Fibroblast of the aortic adventitia (primary cell): ENCODE measurements at places on chromosomes 1 and 21. TPM values are rescaled to one million over a fixed set of nuclear protein-coding genes. Genes with fewer than 3 reads are reported as not detected.

GRCh38 chr21:33036430-33037162 lies 10.9 kb downstream of the OLIG2 start:
- peak; percentile 58 for DNase-seq

- DNase-seq, result peak; percentile 36
These were observed at the start of gene NCF2 for GRCh38 chr1:183590244-183591191. TSS of gene NCF2 (minus strand) at chr1:183590459. CDS start at chr1:183590329, 130 bp downstream.

DNA sequence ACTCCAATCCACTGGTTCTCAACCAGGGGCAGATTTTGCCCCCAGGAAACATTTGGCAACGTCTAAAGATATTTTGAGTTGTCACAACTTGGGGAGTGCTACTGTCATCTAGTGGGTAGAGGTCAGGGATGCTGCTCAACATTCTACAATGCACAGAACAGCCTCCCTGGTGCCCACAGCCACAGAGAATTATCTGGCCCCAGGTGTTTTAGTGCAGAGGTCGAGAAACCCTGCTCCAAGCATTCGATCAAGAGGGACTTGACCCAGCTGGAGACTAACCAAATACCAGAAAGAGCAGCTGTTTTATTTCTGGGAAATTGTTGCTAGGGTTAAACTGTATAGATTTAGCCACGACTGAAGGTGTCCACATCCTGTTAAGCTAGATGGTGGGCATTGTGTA lies 19.2 kb downstream of the CD247 start:
- DNase-seq, result no peak

DNA sequence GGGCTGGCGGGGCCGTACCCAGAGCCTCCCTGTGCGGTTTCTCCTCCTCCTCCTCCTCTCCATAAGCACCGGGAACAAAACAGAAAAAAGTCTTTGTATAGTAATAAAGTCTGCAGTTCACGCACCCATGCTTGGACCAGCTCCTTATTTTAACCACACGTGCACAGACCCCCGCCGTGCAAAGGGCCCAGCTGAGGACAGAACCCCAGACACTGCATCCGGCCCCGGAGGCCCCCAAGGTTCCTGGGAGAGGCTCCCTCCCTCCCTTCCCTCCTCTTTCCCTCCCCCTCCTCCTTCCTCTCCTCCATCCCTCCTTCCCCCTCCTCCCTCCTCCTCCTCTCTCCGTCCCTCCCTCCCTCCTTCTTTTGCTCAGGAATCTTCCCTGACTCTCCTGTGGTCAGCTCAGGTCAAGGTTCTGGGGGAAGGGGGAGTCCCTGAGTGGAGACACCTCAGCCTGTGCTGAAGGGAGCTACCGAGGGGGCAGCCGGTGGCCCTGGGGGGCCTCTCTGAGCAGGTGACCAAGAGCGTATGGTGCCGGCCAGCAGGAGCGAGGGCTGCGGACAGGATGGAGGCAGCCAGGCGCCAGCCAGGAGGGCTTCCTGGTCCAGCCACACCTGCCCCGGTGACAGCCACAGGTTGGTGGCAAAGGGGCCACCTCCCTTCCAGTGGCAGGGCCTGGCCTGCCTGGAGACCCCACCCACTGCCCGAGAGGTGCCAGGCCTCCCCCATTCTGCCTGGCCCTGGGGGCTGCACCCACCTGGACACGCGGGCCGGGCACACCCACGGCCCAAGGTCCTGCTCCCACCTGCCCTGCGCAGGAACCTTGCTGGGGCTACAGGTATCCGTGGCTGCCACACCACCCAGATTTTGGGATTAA lies 3.2 kb upstream of the TTLL10 start:
- no peak for DNase-seq

DNA sequence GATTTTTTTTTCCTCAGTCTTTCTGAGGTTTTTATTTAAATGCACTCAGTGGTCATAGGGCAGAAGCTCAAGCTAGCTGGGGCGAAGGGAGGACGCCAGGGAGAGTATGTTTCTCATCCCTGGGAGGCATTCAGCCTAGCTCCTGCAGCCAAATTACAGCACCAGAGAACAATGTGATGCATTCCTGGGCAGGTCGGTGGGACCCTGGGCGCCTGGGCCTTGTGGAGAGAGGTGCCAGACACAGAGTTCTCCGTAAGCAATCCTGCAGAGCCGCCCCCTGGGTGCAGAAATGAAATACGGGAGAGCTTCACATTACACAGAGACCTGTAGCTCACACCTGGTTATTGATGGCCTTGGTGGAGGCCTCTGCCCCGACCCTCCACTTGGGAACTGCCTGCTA lies 15.5 kb downstream of the WNT2B start:
- peak; percentile 85 for DNase-seq

DNA sequence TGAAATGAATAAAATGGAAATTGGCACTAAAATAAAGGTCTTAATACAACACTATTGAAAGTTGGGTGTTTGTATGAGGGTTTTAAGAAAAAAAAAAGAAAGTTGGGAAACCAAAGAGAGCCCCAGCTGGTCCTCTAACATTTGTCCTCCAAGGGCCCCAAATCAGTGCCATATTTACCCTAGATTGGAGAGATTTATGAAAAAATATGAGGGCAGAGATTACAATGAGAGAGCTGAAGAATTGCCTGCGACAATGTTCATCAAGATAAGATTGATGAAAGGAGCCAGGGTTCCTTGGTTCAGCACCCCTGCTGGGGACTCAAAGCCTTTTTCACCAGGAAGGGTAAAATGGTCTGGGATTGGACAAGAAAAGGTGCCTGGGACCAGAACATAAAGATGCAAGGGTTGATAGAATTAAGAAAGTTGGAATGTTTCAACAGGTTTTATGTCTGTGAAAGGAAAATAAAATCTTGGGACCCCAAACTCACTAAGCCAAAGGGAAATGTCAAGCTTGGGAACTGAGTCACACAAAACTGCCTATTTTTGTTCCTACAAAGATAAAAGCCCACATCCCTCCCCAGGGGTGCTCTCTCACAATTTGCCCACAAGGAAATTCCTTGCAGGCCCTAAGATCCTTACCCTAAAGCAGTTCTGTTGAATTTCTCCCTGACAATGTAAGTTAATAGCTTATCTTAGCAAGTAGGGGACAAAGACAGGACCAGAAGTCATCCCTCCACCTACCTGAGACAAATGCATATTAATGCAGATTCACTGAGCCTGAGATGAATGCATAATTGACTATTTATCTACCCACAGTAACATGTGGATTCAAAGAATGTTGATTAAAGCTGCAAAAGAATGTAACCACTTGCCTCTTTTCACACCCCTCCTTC lies 26.8 kb downstream of the CBR1 start:
- DNase-seq, result no peak

DNA sequence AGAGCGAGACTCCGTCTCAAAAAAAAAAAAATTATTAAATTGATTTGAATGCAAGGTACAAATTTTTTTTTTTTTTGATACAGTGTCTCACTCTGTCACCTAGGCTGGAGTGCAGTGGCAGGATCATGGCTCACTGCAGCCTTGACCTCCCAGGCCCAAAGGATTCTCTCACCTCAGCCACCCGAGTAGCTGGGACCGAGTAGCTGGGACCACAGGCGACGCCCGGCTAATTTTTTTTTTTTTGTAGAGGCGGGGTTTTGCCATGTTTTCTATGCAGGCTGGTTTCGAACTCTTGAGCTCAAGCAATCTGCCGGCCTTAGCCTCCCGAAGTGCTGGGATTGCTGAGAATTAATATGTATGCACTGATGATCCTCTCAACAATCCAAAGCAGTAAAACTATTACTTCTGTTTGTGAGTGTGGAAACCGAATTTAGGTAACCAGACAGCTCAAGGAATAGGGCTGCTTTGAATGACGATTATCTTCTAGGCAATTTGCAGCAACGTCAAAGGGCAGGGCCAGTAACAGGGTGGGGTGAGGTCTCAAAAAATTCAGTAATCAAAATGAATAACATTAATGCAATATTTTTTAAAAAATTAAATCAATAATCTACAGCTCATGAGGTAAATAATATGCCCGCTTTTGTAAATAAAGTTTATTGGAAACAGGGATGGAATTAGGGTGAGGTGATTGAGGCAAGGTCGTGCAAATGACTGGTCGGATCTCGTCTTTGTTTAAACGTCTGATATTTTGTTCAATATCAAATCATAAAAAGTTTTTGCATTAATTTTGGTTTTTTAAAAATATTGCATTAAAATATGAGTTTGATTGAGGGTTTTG lies 1.2 kb downstream of the CLSPN start:
- DNase-seq, result peak; percentile 7

Gene ZNF593OS
- total RNA-seq, result not detected in 2 replicates

Gene IL6R
- 1.3 and 5.3 TPM in 2 replicates for total RNA-seq

DNA sequence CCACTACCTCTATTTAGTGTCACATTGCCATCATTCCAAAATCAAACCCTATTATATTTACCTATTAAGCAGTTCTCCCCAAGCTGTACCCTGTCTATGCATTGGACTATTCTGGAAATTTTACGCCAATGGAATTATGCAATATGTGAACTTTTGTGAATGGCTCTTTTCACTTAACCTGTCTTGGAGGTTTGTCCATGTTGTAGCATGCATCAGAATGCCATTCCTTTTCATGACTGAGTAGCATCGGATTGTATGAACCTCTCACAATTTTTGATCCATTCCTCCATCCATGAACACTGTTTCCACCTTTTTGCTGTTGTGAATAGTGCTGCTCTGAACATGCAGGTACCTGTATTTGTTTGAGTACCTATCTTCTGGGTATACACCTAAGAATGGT lies 33.7 kb downstream of the FAM163A start:
- no peak for DNase-seq

- DNase-seq, result no peak
These were observed 311.3 kb downstream of the FAM72C start for GRCh38 chr1:143660354-143660941.

DNA sequence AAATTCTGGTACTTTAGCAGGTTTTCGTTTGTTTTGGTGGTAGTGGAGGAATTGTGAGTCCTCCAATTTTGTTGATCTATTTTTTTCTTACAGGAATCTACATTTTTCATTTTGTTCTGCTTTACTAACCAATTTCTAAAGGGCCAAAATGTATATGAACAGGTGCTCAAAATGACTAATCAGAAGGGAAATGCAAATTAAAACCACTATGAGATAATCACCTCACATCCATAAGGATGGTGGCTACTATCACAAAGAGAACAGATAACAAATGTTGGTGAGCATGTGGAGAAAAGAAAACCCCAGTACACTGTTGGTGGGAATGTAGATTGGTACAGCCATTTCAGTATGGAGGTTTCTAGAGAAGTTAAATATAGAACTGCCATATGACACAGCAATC lies 134.2 kb downstream of the LMO4 start:
- no peak for DNase-seq

- DNase-seq, result no peak
These were observed 3.5 kb upstream of the ACP6 start for GRCh38 chr1:147673816-147674215.

GRCh38 chr1:24899581-24900485 lies 30.2 kb downstream of the RUNX3 start:
- DNase-seq, result no peak

GRCh38 chr1:10502206-10502605 lies 27.5 kb downstream of the PEX14 start:
- DNase-seq, result no peak

Gene ZFP69B
- 6.1 and 8.5 TPM in 2 replicates for total RNA-seq

- DNase-seq, result no peak
These were observed 82.9 kb upstream of the POU3F1 start for GRCh38 chr1:38129473-38129872.

GRCh38 chr1:40315795-40316594 lies 1.1 kb downstream of the COL9A2 start:
- no peak for DNase-seq

DNA sequence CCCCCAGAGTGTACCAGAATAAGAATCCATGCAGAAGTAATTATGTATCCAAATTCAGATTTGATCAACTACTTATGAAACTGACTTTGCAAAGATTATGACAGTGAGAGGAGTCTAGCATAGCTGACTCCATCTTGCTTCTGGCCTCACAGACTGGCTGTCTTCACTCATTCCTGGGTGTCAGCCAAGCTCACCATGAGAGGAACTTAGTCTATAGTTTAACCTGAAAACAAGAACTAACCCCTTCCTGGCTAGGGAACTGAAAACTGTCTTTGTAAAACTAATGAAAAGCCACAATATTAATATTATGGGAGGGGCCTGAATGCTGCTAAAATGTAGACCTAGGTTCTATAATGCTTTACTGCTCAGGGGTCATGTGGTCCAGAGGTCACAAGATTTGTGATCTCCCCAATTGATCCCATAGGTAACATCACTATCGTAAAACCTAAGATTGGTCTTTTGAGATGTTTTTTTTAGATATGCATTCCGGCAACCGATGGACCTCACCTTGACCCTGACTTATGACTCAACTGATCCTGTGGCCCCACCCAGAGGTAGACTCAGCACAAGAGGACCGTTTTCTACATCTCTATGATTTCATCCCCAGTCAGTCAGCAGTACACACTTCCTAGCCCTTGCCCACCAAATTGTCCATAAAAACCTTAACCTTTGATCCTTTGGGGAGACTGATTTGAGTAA lies 55.2 kb downstream of the ATP1B1 start:
- DNase-seq, result peak; percentile 18

Gene OLIG1
- total RNA-seq, result not detected in 2 replicates

DNA sequence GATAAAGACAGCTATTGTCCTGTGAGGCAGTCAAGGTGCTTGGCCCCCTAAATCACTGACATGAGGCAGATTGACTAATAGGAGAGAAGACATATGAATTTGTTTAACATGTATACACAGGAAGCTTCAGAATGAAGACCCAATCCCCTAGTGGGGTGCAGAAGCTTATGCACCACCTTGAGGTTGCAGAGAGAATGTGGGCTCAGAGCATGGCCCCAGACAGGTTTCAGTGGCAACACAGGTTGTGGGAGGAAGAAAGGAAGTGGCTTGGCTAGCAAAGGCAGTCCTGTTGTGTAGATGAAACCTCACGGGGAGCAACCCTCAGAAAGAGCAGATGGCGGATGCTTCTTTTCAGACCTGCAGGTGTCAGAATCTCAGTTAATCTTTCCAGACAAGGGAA lies 37.0 kb upstream of the PARP1 start:
- DNase-seq, result no peak

GRCh38 chr1:155049651-155050559 lies 1.2 kb upstream of the ADAM15 start:
- peak; percentile 35 for DNase-seq

DNA sequence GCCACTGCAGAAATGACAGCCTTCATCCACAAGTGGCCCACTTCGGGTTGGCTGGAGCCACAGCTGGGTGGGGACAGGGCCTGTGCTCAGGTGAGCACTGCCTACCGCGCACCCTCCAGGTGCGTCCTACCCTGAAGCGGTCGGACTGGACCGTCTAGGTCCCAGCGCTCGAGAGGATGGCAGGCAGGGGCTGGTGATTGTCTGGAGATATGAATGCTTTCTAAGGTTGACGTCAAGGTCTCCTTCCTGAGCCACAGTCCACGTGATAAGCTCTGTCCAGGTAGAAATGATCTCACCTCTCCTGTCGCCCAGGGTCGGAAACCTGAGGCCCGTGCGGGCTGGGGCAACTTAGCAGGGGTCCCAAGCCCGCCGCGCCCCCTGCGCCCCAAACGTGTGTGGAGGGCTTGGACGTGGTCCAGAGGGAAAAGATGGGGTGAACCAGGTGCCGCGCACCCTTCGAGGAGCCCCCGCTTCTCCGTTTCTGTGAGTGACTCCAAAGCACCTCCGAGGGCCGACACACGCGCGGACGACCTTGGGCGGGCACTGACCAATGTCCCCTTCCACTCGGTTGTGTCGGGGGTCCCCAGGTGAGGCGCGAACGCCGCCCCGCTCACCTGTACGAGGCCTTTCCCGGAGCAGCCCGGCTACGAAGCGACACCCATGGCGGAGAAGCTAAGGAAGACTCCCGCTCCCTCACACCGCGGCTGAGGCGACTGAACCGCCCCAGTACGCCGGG lies 853 bp upstream of the DOP1B start:
- no peak for DNase-seq

- DNase-seq, result peak; percentile 80
These were observed at the start of gene PLEKHG5 for GRCh38 chr1:6491480-6491962. TSS of gene PLEKHG5 (minus strand) at chr1:6491667. CDS start at chr1:6477571, 14,096 bp downstream.
